ENCODE measurements at places on chromosomes 12 and 14. TPM values are rescaled to one million over a fixed set of nuclear protein-coding genes. Genes with fewer than 3 reads are reported as not detected.

Gene ERP27
- not detected for total RNA-seq

Gene RTN1
- total RNA-seq, result not detected

Gene LMO3
- 2.3 TPM for total RNA-seq

Gene GPR68
- total RNA-seq, result 1.5 TPM

Gene KRT82
- 0.29 TPM for total RNA-seq

Gene PDE3A
- 2.0 TPM for total RNA-seq

Gene GPRC5D
- not detected for total RNA-seq

Gene SLCO1B1
- total RNA-seq, result not detected

Gene GALNT4
- total RNA-seq, result 6.8 TPM

Gene RNASE7
- total RNA-seq, result not detected

Gene FOXG1
- total RNA-seq, result not detected

Gene HOXC12
- 0.33 TPM for total RNA-seq

Gene KRT83
- 0.33 TPM for total RNA-seq

Gene DBX2
- total RNA-seq, result not detected

Gene PRB2
- total RNA-seq, result not detected

Gene RNF10
- 79.7 TPM for total RNA-seq

Gene LUM
- total RNA-seq, result 0.15 TPM

Gene CISTR
- total RNA-seq, result not detected

Gene AMIGO2
- 19.3 TPM for total RNA-seq

Gene TEX52
- not detected for total RNA-seq

Gene SLC17A8
- total RNA-seq, result not detected

Gene SPIC
- total RNA-seq, result not detected

Gene HCAR2
- total RNA-seq, result 0.17 TPM

Gene MYL2
- not detected for total RNA-seq

Gene RNF212B
- total RNA-seq, result not detected

Gene PSMC1
- 208 TPM for total RNA-seq

Gene RIPK3
- total RNA-seq, result not detected

Data from PC-3 (cell line).